ENCODE measurements at places on chromosomes 6 and 20.

DNA sequence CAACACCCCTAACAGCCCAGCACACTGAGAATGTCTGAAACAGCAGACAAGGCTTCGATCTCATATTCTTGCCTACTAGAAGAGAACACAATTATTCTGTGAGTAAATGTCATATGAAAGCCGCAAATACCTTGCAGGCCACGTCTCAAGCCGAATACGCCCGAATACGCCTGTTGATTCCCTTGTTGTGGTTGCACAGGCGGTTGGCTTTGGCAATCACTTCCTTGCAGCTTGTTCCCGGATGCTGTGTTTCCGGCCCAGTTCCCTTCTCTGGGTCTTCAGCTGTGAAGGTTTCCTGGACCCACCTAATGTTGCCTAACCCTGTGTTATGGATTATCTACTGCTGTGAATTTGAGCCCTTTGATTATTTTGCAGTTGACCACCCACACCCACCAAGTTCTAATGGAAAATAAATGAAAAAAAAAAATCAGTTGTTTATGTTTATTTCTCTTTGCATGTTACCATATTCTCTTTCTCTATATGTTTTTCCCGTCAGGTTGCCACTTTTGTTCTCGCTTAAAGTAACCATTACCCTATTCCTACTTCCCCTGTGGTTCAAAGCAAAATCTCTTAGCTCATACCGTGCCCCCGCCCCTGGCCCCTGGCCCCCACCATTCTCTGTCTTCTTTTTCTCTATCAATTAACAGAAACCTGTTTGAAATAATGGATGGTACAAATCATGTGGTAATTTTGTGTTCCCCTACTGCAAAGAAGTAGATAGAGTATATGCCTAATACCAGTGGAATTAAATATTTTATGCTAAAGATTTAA lies 172.4 kb downstream of the ADGB start:
- no peak for DNase-seq

GRCh38 chr6:110185879-110186278 lies 5.7 kb downstream of the CDC40 start:
- no peak for DNase-seq

- peak; percentile 78 for DNase-seq
Measured at GRCh38 chr20:16574656-16575355, 1.6 kb upstream of the KIF16B start.

DNA sequence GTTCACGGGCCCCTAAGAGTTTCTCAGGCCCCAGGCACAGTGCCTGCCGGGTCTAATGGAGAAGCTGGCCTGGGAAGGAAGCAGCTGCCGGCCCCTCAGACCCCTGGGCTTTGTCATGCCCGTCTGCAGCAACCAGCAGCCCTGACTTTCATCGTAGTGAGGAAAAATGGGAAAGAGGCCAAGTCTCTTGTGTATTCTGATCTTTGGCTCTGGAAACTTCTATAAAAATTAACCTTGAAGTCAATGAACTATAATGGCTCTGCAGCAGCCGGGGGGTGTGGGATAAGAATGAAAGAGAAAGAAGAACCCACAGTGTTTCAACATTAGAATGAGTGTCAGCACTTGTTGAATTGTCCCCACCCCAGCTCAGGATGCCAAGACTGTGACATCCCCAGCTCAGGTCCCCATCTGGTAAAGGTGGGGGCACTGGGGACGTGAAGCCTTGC lies 12.9 kb downstream of the TGM2 start:
- peak; percentile 66 for DNase-seq

DNA sequence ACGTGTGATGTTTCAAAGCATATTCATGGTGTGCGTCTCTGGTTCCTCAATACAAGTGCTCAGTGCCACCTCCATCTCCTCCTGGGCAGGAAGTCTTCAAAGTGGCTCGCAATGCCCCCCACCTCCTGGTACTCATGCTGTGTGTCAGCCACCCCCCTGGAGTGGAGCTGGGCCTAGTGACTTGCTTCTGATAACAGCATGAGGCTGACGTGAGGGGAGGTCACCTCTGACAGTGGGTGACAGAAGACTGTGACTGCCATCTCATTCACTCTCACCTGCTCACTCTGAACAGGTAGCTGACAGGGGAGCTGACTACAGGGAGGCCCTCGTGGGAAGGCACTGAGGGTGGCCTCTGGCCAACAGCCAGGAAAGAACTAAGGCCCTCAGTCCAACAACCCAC lies 92.4 kb upstream of the NFATC2 start:
- DNase-seq = no peak

- no peak for DNase-seq
Measured at GRCh38 chr6:92399911-92400310, 1019.4 kb downstream of the EPHA7 start.

DNA sequence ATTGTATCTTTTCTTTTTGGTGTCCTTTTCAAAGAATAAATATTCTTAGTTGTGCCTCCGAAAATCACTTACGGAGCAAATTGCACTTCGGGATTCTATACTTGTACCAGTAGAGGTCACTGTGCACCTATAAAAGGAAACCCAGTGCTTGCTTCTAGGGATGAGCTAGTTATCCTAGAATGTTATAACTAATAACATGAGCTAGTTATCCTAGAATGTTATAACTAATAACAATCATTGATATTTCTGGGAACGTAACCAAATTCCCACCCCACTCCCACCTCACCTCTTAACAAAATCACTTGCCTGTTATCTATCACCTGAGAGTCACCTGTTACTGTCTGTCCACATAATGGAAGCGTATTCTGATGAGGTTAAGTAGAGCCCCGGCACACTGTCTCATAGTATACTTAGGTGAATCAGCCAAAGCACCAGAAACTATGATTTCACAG lies 126.9 kb upstream of the TIAM2 start:
- peak; percentile 69 for DNase-seq

- DNase-seq = no peak
Measured at GRCh38 chr6:131773284-131773950, 34.4 kb upstream of the ENPP1 start.

GRCh38 chr20:1335961-1336698 lies 7.2 kb upstream of the SDCBP2 start:
- no peak for DNase-seq

DNA sequence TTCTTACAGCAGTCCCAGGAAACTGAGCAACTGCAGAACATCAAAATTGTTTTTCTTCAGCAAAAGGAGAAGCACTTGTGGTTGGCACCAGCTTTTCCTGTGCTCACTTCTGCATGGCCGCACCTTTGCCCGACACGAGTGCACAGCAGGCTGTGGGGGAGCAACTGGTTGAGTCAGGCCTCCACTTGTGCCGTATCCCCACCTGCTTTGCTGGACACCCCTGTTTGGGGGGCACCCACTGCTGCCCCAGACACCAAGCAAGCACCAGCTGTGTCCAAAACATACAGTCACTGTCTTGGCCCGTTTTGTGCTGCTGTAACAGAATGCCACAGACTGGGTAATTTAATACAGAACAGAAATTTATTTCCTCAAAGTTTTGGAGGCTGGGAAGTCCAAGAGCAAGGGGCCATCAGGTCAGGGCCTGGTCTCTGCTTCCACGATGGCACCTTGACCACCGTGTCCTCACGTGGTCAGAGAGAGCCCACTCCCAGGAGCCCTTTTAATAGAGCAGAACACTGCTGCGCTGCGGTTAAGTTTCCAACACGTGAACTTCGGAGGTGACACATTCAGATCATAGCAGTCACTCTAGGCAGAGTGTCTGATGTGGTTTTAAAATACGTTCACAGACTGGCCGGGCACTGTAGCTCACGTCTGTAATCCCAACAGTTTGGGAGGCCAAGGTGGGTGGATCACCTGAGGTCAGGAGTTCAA lies 8.7 kb upstream of the GMEB2 start:
- no peak for DNase-seq

- DNase-seq = no peak
Measured at GRCh38 chr6:134303891-134304290, 14.0 kb downstream of the SGK1 start.

- no peak for DNase-seq
Measured at GRCh38 chr6:15520626-15521203, 142.1 kb downstream of the DTNBP1 start.

DNA sequence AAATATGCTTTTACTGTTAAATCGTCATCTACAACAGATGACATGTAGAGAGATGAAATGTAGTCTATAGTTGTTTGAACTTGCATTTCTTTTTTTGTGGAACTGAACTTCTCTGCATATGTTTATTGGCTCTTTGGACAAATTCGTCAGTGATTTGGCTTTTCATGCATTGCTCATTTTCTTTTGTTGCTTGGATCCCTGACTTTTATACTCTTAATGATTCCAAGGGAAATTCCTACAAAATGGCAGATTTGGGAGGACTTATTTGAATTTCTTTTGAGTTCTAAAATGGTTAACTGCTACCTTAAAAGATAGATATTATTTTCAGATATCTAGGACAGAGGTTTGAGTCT lies 65.4 kb downstream of the UTRN start:
- no peak for DNase-seq

Measured in NCI-H69 (cell line).